Psoas muscle (tissue), 8 donors: ENCODE measurements at places on chromosomes 16 and 17. TPM values are rescaled to one million over a fixed set of nuclear protein-coding genes. Genes with fewer than 3 reads are reported as not detected.

The DNASE1 gene
- polyA plus RNA-seq, result 5.4 TPM

The SLC52A1 gene
- not detected for polyA plus RNA-seq

The KRT31 gene
- polyA plus RNA-seq, result 2.8 TPM

The TMEM92 gene
- 0.07 TPM for polyA plus RNA-seq

The VASN gene
- polyA plus RNA-seq, result 2.0 TPM

The NUDT21 gene
- polyA plus RNA-seq, result 39.0 TPM

The DOC2B gene
- polyA plus RNA-seq, result 1.7 TPM

The TRPV2 gene
- polyA plus RNA-seq, result 3.8 TPM

The BICDL2 gene
- polyA plus RNA-seq, result 0.01 TPM

The ENPP7 gene
- not detected for polyA plus RNA-seq

The MYL4 gene
- 4.5 TPM for polyA plus RNA-seq

GRCh38 chr17:7136266-7136877, 21.8 kb upstream of the ASGR2 start:
- peak; percentile 85 for DNase-seq
- H3K27ac ChIP-seq, result no peak overlapping the region
- no peaks in the 10 kb centered on the region for H3K36me3 ChIP-seq
- H3K4me3 ChIP-seq, result no peak overlapping the region

GRCh38 chr16:27048316-27048715, 18.4 kb upstream of the C16orf82 start:
- H3K27me3 ChIP-seq, result peaks cover 6% of the 10 kb centered on the region
- DNase-seq, result no peak
- H3K4me3 ChIP-seq, result no peak overlapping the region
- H3K27ac ChIP-seq, result no peak overlapping the region
- H3K4me1 ChIP-seq, result no peaks in the 10 kb centered on the region
- H3K36me3 ChIP-seq, result no peaks in the 10 kb centered on the region

GRCh38 chr17:41917679-41918313, 955 bp downstream of the ACLY start:
- H3K36me3 ChIP-seq, result no peaks in the 10 kb centered on the region
- peaks cover 15% of the 10 kb centered on the region for H3K4me1 ChIP-seq
- peak; percentile 69 for DNase-seq
- peak overlapping the region; percentile 84 for H3K27ac ChIP-seq

DNA sequence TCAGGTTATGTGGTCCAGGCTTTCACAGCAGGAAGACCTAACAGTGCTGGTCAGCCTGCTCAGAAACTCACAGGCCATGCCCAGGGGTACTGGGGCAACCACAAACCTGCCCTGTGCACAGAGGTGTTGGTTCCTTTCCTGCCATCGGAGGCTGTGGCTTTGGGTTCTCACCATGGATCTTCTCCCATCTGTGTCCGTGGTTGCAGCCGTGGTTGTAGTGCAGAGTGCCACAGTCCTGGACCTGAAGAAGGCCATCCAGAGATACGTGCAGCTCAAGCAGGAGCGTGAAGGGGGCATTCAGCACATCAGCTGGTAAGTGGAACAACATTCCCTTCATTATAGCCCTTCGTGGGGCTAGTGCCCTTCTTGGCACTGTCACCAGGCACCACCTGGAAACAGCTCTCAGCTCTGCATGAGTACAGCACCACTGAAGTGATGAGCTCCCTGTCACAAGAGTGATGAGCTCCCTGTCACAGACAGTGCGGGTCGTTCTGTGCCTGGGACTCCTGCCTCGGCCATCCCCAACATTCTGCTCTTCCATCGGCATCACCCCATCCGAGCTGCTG, 2.0 kb downstream of the SNRNP25 start:
- H3K36me3 ChIP-seq, result peaks cover 60% of the 10 kb centered on the region
- H3K4me1 ChIP-seq, result peaks cover 11% of the 10 kb centered on the region
- H3K27me3 ChIP-seq, result no peaks in the 10 kb centered on the region
- no peak overlapping the region for H3K27ac ChIP-seq
- no peak overlapping the region for H3K4me3 ChIP-seq
- peak; percentile 47 for DNase-seq

GRCh38 chr16:4419402-4419959, 3.1 kb upstream of the CORO7 start:
- H3K36me3 ChIP-seq, result no peaks in the 10 kb centered on the region
- H3K4me3 ChIP-seq, result no peak overlapping the region
- no peak overlapping the region for H3K27ac ChIP-seq
- DNase-seq, result no peak

DNA sequence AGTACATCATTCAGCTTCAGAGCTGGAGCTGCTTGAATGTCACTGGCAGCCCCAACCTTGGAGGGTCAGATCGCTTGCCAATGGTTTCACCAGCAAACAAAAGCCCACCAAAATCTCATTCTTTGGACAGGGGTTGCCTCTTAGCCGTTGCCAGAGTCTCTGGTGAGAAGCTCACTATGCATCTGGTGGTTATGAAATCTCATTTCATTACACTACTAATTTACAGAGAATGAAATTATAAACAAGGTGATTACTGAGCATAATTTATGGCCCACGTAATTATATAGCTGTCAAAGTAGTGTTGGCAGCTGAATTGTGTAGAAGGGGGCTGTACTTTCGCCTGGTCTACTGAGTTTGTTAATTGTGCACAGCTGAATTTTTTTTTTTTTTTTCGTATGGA, 688.9 kb upstream of the KIF2B start:
- peak overlapping the region; percentile 19 for H3K4me3 ChIP-seq
- H3K36me3 ChIP-seq, result no peaks in the 10 kb centered on the region
- peaks cover 10% of the 10 kb centered on the region for H3K4me1 ChIP-seq
- DNase-seq, result no peak

- no peak overlapping the region for H3K27ac ChIP-seq
- H3K36me3 ChIP-seq, result no peaks in the 10 kb centered on the region
- DNase-seq, result no peak
- H3K4me1 ChIP-seq, result peaks cover 4% of the 10 kb centered on the region
- H3K27me3 ChIP-seq, result no peaks in the 10 kb centered on the region
Observed at GRCh38 chr17:83110735-83111134, 31.3 kb downstream of the METRNL start.

- no peak overlapping the region for H3K4me3 ChIP-seq
- DNase-seq, result peak; percentile 55
- peak overlapping the region; percentile 61 for H3K27ac ChIP-seq
- no peaks in the 10 kb centered on the region for H3K4me1 ChIP-seq
Observed at GRCh38 chr17:68603027-68603426, 1.9 kb upstream of the FAM20A start.

DNA sequence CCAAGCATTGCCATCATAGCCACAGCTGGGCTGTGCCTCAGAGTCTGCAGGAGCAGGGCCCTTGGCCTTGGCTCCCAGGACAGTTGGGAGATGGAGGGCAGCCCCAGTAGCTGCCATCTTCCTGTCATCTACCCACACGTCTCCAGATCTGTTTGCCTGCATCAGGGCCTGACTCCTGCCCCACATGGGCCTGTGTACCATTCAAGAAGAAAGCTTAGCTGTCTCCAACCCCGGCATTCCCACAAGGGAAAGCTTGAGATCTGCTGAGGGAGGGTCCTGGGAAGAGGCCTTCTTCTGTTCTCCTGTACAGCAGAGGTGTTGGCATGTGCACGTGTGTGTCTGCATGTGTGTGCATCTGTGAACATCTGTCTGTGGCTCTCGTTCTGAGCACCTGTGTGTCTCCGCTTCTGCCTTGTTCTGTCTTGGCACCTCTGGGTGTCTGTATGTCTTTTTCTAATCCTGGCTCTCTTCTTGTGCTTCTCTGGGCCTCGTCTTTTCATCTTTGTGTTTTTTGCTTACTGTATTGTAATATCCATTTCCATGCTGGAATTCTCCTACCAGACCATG, 122.2 kb downstream of the MRM1 start:
- no peaks in the 10 kb centered on the region for H3K27me3 ChIP-seq
- no peaks in the 10 kb centered on the region for H3K4me1 ChIP-seq
- no peaks in the 10 kb centered on the region for H3K36me3 ChIP-seq
- H3K27ac ChIP-seq, result no peak overlapping the region
- DNase-seq, result no peak
- no peak overlapping the region for H3K4me3 ChIP-seq

DNA sequence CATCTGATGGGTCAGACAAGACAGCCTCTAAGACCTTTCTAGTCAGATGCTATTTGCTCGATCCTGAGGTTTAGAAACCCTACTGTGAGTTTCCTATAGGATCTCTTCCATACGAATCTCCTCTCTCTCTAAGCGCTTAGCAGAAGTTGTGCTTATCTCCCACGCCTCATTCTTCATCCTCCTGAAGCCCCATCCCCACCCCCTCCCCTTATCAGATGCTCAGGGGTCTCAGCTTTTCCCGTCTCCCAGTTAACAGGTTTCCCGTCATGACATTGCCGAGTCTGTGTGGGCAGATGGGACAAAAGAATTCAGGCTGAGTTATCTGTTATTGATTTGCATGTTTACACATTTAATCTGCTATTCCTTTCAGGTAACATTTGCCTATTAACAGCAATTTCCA, 99.0 kb upstream of the PIRT start:
- DNase-seq, result no peak
- H3K27me3 ChIP-seq, result no peaks in the 10 kb centered on the region
- H3K27ac ChIP-seq, result no peak overlapping the region
- H3K4me3 ChIP-seq, result no peak overlapping the region

GRCh38 chr16:4410335-4411075, 5.9 kb downstream of the CORO7 start:
- no peaks in the 10 kb centered on the region for H3K36me3 ChIP-seq
- peaks cover 9% of the 10 kb centered on the region for H3K4me1 ChIP-seq
- H3K27me3 ChIP-seq, result no peaks in the 10 kb centered on the region

DNA sequence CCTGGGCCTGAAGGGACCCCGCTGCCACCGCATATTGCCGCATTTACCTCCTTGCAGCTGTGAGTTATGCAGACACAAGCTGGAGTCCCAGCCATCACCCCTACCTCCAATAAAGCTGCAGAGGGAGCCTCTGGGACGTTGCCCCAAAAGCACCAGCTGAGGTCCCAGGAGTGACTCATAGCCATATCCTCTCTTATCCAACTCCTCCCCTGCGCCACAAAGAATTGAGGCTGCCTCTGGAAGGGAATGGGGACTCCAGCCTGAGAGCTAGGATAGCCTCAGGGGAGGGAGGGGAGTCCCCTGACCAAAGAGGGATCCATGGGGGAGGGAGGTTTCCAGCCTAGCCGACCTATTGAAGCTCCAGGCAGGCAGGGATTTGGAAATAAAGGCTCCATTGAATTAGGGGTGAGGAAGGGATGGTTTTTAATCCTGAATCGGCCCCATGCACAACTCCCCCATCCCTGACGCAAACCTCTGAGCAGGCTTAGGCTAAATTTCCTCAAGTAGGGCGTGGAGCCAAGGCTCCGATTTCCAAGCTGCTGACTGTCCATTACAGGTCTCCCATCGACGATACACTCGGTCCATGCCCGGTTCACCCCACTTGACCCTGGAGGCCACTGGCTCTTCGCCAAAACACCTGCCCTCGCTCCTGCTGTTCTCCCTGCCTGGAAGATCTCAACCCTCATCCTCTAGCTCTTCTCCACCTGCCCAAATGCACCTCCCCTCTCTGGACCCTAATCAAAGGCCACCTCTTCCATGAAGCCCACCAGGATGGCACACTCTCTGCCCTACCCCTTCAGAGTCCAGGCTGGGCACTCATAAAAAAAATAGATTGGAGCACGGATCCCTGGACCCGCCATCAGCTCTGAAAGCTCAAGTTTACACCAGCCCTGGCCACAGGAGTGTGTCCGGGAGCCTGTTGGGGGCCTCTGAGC, 27.5 kb downstream of the PIMREG start:
- H3K4me1 ChIP-seq, result no peaks in the 10 kb centered on the region
- H3K36me3 ChIP-seq, result no peaks in the 10 kb centered on the region
- no peaks in the 10 kb centered on the region for H3K27me3 ChIP-seq
- no peak overlapping the region for H3K4me3 ChIP-seq
- no peak overlapping the region for H3K27ac ChIP-seq

- H3K4me1 ChIP-seq, result peaks cover 49% of the 10 kb centered on the region
- no peaks in the 10 kb centered on the region for H3K36me3 ChIP-seq
- no peak for DNase-seq
- peak overlapping the region; percentile 63 for H3K4me3 ChIP-seq
- no peaks in the 10 kb centered on the region for H3K27me3 ChIP-seq
Observed at GRCh38 chr17:68459037-68459639, 1.8 kb upstream of the WIPI1 start.

DNA sequence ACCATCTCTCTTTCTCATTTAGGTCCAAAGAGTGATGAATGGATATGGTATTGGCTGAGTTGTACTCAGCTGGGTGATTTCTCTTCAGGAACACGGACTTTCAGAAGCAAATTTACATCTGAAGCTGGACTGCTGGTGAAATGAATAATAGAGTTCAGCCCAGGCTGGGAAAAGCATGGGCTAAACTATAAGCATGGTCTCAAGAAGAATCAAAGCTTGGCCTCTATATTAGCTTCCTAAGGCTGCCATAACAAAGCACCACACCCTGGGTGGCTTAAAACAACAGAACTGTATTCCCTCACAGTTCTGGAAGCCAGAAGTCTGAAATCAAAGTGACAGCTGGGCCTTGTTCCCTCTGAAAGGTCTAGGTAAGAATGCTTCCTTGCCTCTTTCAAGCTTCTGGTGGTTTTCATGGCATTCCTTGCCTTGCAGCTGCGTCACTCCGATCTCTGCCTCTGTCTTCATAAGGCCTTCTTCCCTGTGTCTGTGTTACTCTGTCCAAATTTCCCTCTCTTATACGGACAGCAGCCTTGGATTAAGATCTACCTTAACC, 89.8 kb upstream of the CES5A start:
- H3K27me3 ChIP-seq, result no peaks in the 10 kb centered on the region
- H3K36me3 ChIP-seq, result no peaks in the 10 kb centered on the region
- H3K27ac ChIP-seq, result no peak overlapping the region
- no peak for DNase-seq
- H3K4me1 ChIP-seq, result no peaks in the 10 kb centered on the region

GRCh38 chr16:87037012-87037411, 280.2 kb downstream of the C16orf95 start:
- no peak for DNase-seq
- H3K27ac ChIP-seq, result no peak overlapping the region
- peaks cover 9% of the 10 kb centered on the region for H3K27me3 ChIP-seq
- peaks cover 8% of the 10 kb centered on the region for H3K4me1 ChIP-seq
- H3K4me3 ChIP-seq, result no peak overlapping the region

- H3K36me3 ChIP-seq, result no peaks in the 10 kb centered on the region
- no peak overlapping the region for H3K4me3 ChIP-seq
- no peak for DNase-seq
- H3K4me1 ChIP-seq, result no peaks in the 10 kb centered on the region
Observed at GRCh38 chr16:86375851-86376250, 134.5 kb upstream of the FOXF1 start.

GRCh38 chr16:57664662-57665025, 3.5 kb upstream of the ADGRG3 start:
- no peaks in the 10 kb centered on the region for H3K36me3 ChIP-seq
- no peaks in the 10 kb centered on the region for H3K27me3 ChIP-seq
- no peak overlapping the region for H3K4me3 ChIP-seq
- no peak for DNase-seq
- H3K27ac ChIP-seq, result no peak overlapping the region

GRCh38 chr16:8519179-8519578, 71.1 kb downstream of the TMEM114 start:
- no peak overlapping the region for H3K4me3 ChIP-seq
- no peaks in the 10 kb centered on the region for H3K4me1 ChIP-seq
- H3K27ac ChIP-seq, result no peak overlapping the region
- H3K27me3 ChIP-seq, result no peaks in the 10 kb centered on the region

- no peak for DNase-seq
- H3K4me1 ChIP-seq, result no peaks in the 10 kb centered on the region
- H3K27ac ChIP-seq, result no peak overlapping the region
- H3K4me3 ChIP-seq, result no peak overlapping the region
- H3K36me3 ChIP-seq, result peaks cover 100% of the 10 kb centered on the region
- H3K27me3 ChIP-seq, result no peaks in the 10 kb centered on the region
Observed at GRCh38 chr17:80389011-80389995, 25.7 kb upstream of the ENDOV start.

GRCh38 chr17:80439499-80439898, 24.5 kb downstream of the ENDOV start:
- no peak overlapping the region for H3K27ac ChIP-seq
- DNase-seq, result peak; percentile 44
- no peaks in the 10 kb centered on the region for H3K4me1 ChIP-seq
